ENCODE measurements at places on chromosomes 11 and 22. TPM values are rescaled to one million over a fixed set of nuclear protein-coding genes. Genes with fewer than 3 reads are reported as not detected.

CARNS1 gene
- total RNA-seq = not detected

DNA sequence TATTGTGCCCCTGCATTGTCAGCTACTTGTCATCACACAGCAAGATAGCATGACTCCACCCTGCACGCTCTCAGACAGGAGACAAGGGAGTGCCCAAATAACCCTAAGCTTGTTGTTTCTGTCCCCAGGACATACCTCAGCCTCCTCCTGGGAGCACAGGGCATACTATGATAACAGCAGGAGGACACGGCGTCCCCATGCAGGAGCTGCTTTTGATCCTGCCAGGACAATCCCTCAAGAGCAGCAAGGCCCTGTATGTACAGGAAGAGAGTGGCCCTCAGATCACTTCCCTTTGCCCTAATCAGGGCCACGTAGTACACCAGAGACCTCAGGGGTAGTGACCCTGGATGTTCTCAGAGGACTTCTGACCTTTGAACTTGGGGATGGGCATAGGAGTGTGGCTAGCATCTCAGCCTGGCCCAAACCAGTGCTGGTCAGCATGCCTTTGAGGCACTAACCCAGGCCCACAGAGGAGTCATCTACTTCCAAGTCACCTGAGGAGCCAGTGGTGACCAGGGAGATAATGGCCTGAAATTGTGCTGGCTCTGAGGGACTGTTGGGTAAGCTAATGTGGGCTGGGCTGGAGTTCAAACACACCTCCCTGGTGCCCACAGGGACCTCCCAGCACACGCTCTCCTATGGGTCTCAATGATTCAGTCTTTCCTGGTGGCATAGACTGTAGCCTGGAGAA, 9.2 kb downstream of the APOA4 start:
- DNase-seq = no peak

DNA sequence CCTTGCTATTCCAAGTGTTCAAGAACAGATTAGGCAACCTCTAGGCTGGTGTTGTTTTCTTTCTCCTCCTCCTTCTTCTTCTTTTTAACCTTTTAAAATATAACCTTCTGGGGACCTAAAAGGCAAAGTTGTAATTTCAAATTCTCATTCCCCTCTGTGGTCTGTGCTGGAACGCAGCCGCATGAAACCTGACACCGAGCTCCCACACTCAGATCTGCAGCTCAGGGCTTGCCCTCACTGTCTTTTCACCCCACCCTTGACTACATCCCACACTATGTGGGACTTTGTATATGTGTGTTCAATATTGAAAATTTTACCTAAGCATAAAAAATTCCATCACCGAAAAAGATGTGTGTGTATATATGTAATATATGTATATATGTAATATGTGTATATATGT, 62.0 kb upstream of the ARHGAP42 start:
- peak; percentile 35 for DNase-seq

DNA sequence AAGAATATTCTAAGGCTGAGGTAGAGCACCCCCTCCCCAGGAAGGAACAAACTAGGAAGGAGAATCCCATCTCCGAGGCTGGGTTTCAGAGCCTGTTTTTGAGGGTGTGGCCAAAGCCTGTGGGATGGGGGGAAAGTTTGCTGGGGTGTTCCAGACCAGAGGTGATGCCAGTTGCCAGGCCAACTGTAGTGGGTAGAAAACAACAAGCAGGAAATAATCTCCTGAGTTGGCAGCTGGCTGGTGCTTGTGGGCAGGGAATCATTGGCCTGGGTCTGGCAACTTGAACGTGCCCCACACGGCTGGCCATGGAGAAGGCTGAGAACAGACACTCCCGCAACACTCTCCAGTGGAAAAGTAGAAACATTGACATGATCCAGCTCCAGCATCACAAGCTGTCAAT, 385.6 kb downstream of the ETS1 start:
- peak; percentile 19 for DNase-seq

ARHGAP32 gene
- 5.9 TPM for total RNA-seq

- DNase-seq = no peak
Measured at GRCh38 chr11:5304046-5304445, 2.3 kb upstream of the OR51B4 start.

DNA sequence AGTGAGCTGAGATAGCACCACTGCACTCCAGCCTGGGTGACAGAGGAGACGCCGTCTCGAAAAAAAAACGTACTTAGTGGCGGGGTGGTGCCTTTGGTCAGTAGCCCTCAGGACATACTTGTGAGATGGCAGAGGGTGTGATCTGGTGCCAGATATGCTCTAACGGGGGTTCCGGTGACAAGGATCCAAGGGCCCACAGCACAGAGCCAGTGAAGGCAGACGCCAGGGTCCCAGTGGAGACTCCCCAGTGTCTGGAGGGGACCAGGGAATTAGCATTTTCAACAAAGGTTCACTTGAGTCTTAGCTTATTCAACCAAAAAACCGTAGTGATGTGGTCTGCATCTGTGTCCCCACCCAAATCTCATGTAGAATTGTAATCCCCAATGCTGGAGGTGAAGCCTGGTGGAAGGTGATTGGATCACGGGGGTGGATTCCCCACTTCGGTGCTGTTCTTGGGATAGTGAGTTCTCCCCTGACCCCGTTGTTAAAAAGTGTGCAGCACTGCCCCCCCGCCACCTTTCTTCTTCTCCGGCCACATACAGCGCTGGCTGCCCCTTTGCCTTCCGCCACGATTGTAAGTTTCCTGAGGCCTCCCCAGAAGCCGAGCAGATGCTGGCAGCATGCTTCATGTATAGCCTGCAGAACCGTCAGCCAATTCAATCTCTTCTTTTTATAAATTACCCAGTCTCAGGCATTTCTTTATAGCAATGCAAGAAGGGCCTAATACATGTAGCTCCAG, 26.6 kb upstream of the OSBPL5 start:
- no peak for DNase-seq

- DNase-seq = no peak
Measured at GRCh38 chr22:37062376-37062675, 10.8 kb downstream of the KCTD17 start.

GRCh38 chr11:9148727-9149126, 57.3 kb upstream of the SCUBE2 start:
- DNase-seq = no peak

DNA sequence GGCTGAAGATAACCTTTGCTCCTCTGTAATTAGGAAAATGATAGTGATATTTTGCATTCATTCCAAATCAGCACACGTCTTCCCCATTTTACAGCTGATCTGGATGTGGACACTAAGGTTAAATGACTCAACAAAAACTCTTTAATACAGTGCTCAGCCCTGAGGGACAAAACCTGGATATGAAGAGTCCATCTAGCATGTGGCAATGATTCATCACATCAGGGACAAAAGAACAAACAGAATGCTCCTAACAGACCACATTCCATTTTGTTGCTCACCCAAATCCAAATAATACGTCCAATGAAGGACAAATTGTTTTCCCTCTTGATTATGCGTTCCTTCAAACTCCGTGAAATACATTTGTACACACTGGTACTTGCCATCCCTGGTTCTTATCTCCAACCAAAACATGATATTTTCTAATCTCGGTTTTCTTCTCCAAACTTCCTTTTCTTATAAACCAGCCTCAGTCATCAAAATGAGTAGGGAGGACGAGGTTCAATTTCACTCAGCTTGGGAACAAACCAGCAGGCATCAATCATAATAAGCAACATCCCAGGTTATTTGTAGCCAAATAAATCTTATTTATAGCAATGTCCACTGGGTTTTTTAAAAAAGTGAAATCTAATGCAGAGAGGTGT, 53.7 kb upstream of the MTMR2 start:
- DNase-seq = peak; percentile 76

OR51I1 gene
- not detected for total RNA-seq

FGF4 gene
- not detected for total RNA-seq

- no peak for DNase-seq
Measured at GRCh38 chr22:20024225-20024624, 3.3 kb downstream of the TANGO2 start.

MPEG1 gene
- total RNA-seq = not detected

DNA sequence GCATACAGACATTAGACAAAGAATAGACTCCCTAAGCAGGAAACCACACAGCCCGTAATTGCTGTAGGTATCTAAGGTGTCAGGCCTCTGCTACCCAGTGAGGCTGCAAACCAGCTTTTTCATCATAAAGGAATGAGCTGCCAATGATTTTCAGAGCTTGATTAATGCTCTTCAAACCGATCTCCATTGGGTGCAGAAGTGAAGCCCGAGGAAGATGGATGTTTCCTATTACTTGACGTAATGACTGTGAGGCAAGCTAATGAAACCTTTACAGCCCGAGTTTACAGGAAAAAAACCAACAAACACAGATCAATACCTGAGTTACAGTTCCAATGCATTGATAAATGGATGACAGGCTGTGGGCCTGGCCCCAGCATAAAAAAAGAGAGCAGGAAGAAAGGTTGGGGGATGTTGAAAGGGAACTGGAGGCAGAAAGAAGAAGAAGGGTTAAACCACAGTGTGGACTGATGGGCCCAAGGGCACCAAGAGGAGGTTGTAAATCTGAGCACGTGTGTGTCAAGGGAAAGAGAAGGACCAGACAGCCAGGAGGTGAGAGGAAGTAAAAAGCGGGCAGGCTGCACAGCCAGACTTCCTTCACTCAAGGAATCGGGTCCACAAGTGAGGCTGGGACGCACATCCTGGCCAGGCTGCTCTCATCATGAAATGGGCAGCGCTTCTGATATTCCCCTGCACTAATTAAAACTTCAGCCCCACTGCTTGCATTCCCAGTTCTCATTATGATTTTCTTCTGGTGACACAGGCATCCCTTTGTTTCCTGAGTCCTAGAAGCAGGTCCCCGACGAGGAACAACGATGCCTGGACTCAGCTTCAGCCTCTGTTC, 70.6 kb upstream of the NTM start:
- no peak for DNase-seq

DNA sequence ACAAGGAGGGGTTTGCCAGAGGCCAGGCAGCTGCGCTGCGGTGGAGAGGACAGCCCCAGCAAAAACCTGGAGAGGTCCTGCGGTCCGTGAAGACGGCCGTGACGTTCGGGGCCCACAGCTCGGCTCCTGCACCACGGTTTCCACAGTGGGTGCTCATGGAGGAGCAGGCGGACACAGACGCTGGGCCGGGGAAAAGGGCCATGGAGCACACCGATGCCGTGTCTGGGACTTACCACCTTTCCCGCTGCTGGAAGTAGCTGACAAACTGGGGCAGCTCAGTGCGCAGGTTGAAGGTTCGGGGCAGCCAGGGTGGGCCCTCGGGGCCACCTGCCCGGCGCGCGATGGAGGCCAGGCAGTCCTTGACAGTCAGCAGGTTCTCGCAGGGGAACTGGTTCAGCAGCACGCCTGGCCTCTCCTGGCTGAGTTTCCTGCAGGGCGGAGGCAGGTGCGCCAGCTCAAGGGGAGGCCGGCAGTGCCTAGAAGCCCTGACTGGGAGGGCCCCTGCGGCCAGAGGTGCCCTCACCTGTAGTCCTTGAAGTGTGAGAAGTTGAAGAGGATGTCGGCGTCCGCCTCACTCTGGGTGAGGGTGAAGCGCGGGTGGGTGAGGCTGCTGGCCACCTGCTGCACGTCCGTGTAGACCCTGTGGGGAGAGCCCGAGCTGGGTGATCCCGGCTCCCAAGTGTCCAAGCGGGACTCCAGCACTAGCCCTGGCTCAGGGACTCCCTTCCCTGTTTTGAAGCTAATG, 12.8 kb downstream of the TTLL12 start:
- DNase-seq = no peak

DNA sequence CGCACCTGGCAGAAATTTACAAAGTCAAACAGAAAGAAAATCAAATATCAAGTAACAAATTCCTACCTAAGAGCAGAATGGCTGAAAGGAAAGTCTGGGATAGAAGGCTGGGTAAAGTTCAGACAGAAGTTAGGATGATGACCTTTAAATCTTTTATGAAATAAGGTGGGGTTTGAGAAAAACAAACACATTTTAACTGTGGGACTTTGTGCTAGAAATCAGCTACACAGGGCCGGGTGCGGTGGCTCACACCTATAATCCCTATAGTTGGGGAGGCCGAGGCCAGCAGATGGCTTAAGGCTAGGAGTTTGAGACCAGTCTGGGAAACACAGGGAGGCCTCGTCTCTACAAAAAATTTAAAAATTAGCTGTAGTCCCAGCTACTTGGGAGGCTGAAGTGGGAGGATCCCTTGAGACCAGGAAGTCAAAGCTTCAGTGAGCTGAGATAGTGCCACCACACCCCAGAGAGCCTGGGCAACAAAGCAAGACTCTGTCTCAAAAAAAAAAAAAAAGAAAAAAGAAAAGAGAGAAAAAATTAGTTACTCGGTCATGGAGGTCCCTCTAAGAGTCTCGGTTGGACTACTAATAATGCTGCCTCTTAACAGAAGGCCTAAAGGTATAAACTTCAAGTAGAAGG, 119.7 kb upstream of the BID start:
- DNase-seq = no peak

GRCh38 chr22:45823336-45823735, 151.7 kb downstream of the ATXN10 start:
- DNase-seq = no peak

DNA sequence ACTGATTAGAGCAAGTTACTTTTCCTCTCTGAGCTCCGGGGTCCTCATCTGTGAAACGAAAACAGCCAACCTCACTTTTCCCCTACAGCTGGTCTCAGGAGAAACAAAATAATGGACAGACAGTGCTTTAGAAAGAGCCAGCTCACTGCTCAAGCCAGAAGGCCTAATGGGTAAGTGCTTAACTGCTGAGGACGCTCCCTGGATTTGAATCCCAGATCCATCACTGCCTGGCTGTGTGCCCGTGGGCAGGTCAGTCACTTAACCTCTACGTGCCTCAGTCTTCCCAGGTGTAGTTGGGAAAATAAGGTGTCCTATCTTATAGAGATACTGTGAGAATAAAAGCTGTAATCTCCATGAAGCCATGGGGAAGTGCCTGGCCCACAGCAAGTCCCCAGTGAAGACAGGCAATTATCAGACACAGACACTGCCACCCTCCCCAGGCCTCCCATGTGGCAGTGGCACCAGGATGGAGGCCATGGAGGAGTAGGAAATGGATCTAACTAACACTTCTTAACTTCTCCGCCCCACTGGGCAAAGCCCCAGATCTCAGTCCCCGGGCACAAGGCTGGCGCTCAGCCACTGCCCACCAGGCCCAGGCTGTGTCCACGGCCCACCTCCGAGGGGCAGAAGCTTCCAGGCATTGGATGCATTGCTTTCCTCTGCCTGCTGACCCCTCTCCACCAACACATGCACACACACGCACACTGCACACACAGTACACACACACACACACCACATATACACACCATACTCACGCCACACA, 9.2 kb downstream of the TP53I11 start:
- DNase-seq = no peak

- no peak for DNase-seq
Measured at GRCh38 chr22:47927648-47928210, 1165.3 kb downstream of the TBC1D22A start.

- no peak for DNase-seq
Measured at GRCh38 chr11:1197431-1197885, 25.4 kb upstream of the MUC5B start.

KRTAP5-4 gene
- not detected for total RNA-seq

DNA sequence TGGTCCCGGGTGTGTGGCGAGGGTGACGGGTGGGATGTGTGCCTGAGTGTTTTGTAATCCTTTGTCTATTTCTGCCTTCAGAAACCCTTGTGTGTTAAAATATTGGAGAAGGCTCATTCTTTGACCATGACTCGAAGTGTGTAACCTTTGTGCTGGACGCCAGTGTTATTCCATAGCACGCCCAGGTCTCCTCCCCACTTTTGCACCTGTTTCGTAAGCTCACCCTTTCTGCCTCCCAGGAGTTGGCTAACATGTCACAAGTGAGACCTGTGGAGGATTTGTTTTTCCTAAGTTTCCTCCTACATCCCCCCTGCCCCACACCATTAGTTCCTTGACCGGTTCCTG, 382 bp downstream of the C11orf54 start:
- DNase-seq = peak; percentile 49

GRCh38 chr11:100329352-100329751, 357.7 kb upstream of the ARHGAP42 start:
- DNase-seq = no peak

GLYATL1 gene
- not detected for total RNA-seq

KDM4E gene
- total RNA-seq = not detected
